ENCODE measurements at places on chromosomes 12 and 14.

GRCh38 chr12:120620624-120621023 is 19.8 kb upstream of the CABP1 start:
- no peak for DNase-seq

DNA sequence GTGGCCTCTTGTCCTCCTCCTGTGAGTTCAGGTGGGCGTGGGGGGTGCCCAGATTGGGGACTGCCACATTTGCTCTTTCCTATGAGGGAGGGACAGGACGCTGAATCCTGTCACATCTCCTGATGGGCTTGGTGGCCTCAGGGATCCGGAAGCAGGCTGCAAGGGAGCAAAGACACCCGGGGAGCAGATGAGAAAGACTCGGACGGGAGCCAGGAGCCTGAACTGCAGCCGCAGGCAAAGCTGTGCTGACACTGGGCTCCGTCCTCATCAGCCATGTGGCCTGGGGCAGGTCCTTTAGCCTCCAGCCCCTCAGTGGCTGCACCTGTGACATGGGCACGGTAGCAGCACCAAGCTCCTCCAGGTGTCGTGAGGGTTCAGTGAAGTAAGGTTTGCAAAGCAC is 40.8 kb upstream of the RFLNA start:
- DNase-seq: peak; percentile 54

- no peak for DNase-seq
Measured at GRCh38 chr14:91901449-91902226, 34.3 kb upstream of the TC2N start.

GRCh38 chr14:65957631-65958205 is 528.5 kb upstream of the CCDC196 start:
- DNase-seq: no peak

DNA sequence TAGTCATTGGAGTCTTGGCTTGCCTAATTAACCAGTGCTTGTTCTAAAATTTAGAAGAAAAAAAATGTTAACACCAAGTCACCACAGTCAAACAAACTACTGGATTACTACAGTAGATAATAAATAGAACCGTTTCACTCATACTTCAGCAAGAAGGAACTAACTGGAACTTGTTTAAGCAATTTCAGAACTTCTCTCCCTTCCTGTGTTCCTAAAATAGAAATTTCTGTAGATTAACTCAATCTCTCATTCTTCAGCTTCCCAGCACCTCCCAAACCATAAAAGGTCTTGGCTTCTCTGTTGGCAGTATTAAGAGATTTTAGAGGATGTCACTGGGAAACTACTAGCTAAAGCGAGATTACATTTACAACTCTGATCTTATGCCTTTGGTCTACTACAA is 18.6 kb downstream of the GNS start:
- DNase-seq: no peak

- DNase-seq: no peak
Measured at GRCh38 chr14:36820111-36820709, 158.6 kb downstream of the PAX9 start.

DNA sequence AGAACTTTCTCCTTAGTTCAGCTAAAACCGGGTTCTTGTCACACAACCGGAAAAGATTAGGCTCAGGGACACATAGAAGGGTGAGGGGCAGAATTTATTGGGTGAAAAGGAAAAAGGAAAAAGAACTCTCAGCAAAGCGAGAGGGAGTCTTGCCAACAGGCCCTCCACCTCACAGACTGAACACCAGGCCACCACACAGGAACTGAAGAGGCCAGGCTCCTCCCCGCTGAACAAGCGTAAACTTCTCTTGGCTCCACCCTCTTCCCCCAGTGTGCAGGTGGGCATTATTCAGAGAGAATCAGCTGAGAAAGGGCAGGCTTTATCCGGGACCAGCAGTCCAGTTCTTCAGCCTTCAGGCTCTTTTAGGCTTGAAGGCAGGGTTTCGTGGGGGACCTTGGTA is 125.6 kb upstream of the FGD4 start:
- DNase-seq: no peak

GRCh38 chr12:48291511-48291910 is 59.2 kb downstream of the ZNF641 start:
- DNase-seq: no peak

DNA sequence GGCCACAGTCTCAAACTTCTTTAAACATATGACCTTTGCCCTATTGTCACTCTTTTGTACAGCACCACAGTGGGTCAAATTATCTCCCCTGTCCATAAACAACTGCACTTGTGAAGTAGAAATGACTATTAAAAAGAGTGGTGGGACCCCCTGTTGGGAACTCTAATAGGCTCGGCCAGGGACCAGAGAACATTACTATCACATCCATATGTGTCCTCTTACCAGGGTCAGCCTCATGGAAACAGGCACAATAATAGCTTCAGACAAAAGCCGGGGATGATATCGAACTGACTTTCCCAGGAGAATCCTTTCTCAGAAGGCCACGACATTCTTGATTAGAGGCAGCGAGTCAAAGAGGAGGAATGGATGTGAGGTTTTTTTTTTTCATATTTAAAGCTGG is 96.6 kb downstream of the NKX2-1 start:
- no peak for DNase-seq

DNA sequence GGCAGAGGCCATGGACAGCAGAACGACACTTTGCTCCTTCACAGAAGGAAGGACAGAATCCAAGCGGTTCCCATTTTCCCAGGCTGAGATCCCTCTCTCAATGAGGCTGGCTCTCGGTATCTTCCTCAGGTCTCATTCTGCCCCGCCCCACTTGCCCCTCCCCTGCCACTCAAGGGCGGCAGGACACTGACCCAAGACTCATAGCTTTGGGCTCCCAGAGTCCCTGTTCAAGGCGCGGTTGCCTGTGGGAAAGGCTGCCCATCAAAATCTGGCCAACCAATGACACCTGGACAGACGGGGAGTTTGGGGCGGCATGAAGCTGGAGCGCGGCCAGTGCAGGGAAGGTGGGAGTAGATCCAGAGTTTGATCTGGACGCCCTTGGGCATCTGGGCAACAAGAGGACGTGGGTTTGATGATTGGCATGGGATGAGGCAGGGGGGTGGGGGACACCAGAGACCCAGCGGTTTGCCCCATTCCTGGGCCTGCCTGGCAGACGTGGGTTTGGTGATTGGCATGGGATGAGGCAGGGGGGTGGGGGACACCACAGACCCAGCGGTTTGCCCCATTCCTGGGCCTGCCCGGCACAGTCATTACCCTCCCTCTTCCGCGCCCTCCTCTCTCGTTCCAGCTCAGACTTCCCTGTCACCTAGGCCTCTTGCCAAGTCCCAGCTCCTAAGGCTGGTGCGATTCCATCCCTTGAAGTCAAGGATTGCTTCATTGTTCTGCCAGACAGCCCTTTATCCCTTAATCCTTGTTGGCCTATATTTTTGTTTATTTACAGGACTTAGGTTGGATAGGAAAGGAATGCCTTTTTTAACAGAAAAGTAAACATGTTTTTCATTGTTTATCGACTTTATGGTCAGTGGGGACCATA is 92.1 kb downstream of the NINJ2 start:
- peak; percentile 77 for DNase-seq

GRCh38 chr12:1130571-1130970 is 139.5 kb downstream of the ERC1 start:
- DNase-seq: no peak

- no peak for DNase-seq
Measured at GRCh38 chr12:100904270-100904669, 109.7 kb downstream of the ANO4 start.

DNA sequence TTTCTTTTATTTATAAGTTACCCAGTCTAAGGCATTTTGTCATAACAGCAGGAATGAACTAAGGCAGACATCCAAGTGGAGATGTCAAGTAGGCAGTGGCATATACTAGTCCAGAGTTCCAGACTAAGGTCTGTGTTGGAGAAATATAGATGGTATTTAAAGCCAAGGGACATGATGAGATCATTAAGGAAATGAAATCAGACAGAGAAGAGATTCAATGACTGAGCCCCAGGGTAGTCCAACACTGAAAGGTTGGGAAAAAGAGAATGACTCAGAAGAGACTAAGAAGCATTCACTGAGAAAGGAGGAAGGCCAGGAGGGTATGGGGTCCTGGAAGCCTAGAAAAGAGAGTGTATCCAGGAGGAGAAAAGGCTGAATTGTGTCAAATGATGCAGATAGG is 442.2 kb upstream of the CCDC196 start:
- DNase-seq: no peak

- DNase-seq: no peak
Measured at GRCh38 chr14:89379891-89380820, 36.9 kb downstream of the FOXN3 start.

DNA sequence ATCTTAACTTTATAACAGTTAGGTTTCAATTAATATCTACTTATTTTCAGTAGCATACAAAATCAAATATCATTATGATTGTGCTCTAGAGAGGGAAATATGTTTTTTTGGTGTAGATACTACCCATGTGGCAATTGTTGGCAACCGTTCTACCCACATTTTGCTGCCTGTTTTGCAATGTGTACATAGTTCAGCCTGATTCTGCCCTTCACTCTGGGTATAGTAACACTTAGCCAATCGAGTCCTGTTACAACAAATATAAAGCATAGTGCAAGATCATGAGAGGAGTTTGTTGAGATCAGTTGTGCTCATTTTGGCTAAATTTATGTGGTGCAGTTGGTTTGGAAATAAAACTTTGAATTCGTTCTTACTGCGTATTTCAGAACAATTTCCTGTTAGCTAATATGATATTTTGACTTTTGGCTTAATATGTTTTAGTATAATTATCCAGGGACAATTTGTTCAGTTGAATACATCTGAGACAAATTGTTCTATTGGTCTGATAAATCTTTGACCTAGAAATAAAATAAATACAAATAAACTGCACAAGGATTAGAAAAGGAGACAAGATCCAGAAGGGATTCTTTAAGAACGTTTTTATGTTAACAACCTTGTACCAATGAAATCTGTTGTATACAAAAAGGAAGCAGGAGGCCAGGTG is 76.9 kb downstream of the ATF7IP start:
- DNase-seq: peak; percentile 58

GRCh38 chr14:75827331-75827730 is 154.5 kb downstream of the TGFB3 start:
- DNase-seq: no peak

GRCh38 chr14:91732859-91733477 is 1.1 kb upstream of the CATSPERB start:
- DNase-seq: no peak

GRCh38 chr12:46452061-46452615 is 79.6 kb upstream of the SLC38A2 start:
- no peak for DNase-seq

- no peak for DNase-seq
Measured at GRCh38 chr12:24966951-24967564, 18.2 kb upstream of the BCAT1 start.

DNA sequence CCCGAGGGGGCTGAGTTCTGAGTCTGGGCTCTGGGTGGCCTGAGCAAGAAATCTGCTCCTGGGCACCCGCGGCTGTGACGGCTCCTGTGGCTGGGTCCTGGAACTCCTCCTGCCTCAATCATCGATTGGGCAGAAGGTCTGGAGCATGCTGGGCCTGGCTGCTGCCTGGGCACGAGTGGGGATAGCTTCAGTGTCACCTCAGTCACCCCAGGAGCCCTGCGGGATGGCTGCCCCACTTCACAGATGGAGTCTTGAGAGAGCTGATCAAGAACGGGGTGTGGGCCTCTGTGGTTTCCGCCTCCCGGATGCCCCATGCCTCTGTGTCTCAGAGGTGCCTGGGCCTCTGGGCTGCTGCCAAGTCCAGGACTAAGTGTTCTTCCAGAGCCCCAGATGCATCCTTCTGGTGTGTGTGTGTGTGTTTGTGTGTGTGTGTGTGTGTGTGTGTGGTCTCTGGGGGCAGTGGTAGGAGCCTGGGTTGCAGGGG is 185.6 kb upstream of the C14orf180 start:
- peak; percentile 68 for DNase-seq

DNA sequence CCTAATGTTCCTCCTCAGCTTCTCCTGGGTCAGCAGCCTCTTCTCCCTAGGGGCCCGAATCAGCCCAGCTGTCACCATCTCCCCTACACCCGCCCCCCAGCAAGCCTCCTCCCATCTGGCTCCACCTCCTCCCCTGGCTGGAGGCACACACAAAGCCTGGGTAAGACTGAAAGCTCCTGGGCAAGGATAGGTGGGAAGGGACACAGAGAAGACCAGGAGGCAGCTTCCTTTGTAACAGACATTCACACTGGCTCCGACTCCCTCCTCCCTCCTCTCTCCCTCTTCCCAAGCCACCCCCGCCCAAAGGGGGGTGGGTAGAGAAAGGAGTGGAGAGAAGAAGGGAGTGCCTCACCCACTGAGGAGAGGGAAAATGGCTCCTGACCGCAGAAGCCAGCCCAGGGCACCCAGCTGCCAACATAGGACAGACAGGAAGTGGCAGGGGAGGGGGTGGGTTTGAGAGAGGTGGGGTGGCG is 4.0 kb downstream of the CHD4 start:
- DNase-seq: peak; percentile 29

GRCh38 chr14:63940387-63940786 is 87.6 kb downstream of the SYNE2 start:
- no peak for DNase-seq

- no peak for DNase-seq
Measured at GRCh38 chr12:43832463-43833168, 3.3 kb upstream of the TMEM117 start.

GRCh38 chr12:12812174-12812573 is 972 bp upstream of the DDX47 start:
- DNase-seq: no peak

GRCh38 chr14:103611215-103611614 is 17.8 kb upstream of the KLC1 start:
- DNase-seq: no peak

DNA sequence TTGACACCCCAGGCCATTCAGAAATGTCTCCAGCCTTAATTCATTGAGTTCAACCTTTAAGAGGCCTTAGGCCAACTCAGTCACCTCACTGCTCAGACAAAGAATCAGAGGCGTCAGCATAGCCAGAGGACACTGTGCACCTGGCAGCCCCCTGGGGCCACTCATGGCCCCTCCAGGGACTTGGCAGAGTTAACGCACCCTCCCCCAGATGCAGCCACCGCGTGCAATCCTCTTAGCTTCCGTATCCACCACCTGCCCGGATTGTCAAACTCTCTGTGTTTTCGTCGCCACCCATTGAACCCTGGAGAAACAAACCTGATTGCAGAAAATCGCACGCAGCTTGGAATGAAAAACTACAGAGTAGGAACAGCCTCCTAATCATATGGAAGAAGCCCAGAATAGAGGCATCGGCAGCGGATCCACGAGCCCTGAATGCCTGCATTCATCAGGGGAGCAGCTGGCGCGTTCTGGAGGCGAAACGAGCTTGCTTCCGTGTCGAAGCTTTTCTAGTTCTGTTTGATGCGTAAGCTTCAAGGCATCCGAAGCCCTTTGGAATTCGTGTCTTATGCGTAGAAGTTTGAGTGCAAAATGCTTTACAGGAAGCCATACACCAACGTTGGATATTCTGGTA is 22.4 kb downstream of the BRI3BP start:
- no peak for DNase-seq

GRCh38 chr12:122265886-122266229 is 436 bp downstream of the VPS33A start:
- no peak for DNase-seq

- no peak for DNase-seq
Measured at GRCh38 chr12:88207921-88208620, 66.0 kb downstream of the TMTC3 start.
